ENCODE measurements at places on chromosomes 12 and 14.

- DNase-seq = no peak
Observed at GRCh38 chr14:68759017-68759560, 33.8 kb downstream of the ZFP36L1 start.

DNA sequence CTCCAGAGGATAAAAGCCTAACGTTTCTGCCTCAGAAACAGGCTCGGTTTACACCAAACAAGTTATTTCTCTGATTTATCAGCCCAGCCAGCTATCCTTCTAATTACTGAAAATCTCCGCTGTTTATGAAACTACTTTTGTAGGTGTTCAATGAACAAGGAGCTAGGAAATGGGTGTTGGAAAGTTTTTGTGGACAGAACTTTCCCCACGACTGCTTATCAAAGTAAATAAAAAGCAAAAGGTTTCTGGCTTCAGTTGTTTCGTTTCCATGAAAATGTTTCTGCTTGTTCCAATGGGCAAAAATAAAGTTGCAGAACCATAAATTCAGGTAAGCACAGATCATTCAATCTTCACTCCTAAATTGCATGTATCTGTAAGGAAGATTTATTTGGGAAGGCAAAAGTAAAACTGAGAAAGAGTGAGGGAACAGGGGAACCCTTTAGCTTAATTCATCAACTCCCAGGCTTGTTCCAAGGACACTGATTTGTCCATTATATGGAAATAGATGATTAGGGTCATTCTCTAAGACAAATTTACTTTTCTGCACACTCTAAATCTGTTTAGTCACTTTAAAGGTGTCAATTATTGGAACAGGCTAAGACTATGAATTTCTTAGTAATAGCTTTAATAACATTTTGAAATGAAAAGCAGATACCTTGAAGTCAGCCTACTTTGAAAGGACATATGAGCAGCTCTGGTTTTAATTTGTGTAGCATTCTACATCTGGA lies 175.9 kb upstream of the CDKN3 start:
- DNase-seq = no peak

GRCh38 chr12:131962069-131962468 lies 12.3 kb downstream of the EP400 start:
- no peak for DNase-seq

GRCh38 chr12:54376596-54376995 lies 7.9 kb downstream of the ZNF385A start:
- no peak for DNase-seq

GRCh38 chr12:56046027-56046780 lies 4.5 kb downstream of the RPS26 start:
- DNase-seq = no peak

DNA sequence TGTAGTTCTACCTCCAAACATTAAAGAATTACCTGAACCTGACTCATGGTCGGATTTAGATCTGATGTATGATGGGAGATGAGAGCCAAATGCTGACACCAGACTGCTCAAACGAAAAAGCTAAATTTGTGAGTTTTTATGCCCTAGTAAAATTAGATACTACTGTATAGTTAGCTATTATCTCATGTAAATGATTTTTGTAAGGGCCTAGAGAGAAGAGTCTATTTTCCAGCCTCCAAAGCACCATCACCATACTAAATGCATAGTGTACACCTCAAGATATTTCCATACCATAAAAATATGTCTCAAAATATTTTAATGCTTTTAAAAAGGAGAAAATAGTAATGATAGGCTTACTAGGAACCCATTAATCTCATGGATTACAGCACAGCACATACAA lies 18.3 kb downstream of the ANKS1B start:
- DNase-seq = no peak

DNA sequence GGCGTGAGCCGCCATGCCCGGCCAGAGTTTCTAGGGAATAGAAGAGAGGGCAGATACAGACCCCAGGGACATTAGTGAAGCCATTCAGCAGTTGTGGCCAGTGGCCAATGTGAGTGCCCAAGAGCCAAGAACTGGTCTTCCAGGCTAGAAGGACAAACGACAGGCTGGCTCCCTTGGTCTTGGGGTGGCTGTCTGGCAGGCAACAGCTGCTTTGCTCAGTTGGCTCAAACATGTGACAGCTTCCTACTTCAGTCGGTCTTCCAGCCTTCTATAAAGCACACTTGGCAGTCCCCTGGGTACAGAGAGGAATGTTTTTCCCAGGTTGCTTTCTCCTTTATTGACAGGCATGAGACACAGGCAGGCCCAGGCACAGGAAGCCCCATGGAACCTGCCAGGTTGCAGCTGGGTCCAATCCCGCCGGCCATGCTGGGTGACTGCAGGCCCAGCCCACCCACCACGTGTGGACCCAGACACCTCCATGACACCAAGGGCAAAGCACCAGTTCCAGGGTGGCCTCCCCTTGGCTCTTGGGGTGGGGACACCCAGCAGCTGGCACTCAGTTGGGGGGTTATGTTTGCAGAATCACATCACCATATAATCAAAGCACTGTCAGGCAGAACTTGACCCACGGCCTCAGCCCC lies 15.4 kb downstream of the CHGA start:
- DNase-seq = no peak

DNA sequence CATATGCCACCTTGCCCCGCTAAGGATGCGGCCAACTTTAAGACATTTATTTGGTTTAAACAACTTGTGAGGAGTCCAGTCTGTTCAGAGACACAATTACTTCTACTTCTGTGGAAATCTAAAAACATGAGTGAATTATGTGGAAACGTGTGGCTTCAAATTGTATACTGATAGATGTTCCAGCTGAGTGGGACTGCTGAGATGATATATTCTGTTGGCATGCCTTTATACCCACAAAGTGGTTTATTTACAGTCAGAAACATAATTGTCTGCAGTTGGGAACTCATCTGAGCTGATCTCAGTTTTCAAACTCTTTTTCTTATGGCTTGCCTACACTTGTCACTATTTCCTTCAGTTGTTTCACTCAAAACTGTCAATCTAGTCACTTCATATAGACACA lies 67.8 kb downstream of the FLRT2 start:
- DNase-seq = no peak

DNA sequence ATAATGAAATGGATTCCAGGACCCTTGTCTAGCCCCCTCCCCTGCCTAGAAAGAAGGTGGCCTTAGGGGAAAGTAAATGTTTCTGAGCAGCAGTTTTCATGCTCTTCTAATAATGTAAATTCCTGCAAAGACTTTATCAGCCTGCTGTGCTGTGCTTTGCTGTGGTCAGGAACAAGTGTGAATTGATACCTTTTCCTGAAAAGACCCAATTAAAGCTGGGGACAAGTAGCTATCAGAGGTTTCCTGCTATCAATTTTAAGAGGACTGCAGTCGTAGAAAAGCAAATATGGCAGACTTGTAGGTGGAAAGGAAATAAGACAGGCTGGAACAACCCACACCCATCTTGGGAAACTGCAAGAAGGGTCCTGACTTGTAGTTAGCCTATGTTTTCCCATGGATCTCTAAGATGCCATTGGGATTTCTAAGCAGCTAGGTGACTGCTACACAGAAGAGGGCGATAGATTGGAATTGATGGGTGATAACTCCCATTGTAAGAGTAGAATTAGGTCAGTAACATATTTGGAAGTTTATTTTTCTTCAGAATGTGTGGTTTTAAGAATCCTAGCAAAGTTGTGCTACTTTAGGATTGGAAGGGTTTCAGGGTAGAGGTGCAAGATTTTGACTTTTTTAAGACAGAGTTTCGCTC lies 3.1 kb downstream of the DYNLL1 start:
- no peak for DNase-seq

DNA sequence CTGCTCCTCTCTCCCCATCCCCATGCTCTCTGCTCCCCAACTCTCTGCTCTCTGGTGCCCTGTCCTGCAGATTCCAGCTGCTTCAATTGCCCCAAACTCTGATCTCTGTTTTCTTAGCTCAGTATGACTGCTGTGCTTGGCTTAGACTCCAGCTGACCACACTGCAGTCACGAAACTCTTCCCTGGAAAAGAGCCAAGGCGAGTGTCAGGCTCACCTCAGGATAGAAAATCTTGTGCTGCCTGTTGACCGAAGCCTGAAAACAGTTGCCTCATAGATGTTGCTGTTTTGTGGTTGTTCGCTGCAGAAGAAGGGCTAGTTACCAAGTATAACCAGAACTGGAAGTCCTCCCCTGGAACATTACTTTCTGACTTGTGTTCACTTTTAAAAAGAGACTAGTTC lies 6.7 kb upstream of the STON2 start:
- no peak for DNase-seq

DNA sequence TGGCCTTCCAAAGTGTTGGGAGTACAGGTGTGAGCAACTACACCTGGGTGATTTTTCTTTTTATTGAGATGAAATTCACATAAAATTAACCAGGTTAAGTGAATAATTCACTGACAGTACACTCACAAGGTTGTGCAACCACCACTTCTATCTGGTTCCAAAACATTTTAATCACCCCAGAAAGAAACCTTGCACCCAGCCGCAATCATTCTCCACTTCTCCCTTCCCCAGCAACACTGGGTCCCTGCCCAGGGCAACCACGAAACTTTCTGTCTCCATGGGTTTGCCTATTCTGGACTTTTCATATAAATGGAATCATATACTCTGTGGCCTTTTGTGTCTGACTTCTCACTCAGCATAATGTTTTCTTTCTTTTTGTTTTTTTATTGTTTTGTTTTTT lies 26.3 kb upstream of the MLXIP start:
- DNase-seq = no peak

DNA sequence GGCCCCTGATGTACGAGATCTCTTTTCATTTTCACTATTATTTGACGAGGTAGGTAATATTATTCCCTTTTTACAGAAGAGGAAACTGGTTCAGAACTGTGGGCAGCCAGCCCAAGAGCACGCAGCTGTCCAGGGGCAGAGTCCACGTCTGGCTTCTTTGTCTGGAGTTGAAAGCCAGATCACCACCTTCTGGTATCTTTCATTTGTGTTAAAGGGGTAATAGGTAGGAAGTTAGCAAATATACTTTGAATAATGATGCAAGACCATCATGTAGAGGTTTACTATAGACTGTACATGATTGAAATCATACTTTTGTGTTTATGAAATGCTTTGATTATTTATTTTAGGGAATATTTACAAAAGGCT lies 144.1 kb upstream of the AMIGO2 start:
- no peak for DNase-seq

GRCh38 chr12:54038871-54039414 lies 6.1 kb downstream of the HOXC5 start:
- DNase-seq = no peak

DNA sequence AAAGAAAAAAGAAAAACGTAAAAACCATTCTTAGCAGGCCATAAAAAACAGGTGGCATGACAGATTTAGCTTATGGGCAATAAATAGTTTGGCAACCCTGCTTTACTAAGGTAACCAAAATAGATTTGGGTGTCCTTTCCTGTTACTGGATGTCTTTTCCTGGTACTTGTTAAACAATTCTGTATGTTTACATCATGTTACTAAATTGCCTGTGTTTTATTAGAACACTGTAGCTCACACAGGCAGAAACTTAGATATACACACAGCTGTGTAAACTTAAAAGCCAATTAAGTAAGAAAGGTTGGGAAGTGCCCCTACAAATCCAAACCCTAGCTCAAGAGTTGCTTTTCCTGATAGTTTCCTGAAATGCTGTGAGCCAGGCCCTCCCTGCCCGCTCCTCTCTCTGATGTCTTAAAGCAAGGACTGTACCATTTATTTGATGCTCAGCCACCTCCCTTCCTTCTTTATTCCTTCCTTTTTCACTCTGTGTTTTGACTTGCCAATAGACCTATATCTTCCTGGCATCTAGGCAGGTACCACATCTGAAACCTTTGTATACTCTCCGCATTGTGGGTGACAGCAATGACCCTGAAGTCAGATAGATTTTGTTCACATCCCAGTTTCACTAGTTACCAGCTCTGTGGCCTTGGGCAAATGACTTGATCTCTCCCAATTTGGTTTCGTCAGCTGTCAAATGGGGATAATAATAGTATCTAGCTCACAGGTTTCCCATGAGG lies 3.7 kb upstream of the CAMKK2 start:
- no peak for DNase-seq

DNA sequence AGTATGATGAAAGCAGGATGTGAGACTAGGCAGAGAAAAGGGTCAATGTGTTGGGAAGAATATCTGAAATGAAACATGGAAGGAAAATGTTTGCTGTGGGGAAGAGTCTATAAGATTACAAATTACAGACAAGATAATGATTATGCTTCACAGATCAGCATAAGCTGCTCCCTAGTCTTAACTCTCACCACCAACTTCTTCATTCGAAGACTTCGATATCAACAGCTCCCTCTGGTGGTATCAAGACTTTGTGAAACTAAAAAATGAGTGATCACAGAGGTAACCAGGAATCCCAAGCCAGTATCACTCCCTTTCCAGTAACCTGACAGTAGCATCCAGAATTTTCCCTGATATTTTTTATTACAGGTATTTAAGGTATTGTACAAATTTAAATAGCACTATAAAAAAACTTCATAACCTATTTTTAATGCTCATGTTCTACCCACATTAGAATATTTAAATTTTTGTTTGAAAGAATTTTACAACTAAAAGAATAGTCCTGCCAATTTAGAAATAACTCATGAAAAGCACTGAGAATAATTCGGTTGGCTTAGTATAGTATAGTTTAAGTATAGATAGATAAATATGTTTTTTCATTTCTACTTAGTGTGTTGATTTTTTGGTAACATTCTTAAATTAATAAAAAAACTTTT lies 84.4 kb downstream of the C2CD5 start:
- no peak for DNase-seq

DNA sequence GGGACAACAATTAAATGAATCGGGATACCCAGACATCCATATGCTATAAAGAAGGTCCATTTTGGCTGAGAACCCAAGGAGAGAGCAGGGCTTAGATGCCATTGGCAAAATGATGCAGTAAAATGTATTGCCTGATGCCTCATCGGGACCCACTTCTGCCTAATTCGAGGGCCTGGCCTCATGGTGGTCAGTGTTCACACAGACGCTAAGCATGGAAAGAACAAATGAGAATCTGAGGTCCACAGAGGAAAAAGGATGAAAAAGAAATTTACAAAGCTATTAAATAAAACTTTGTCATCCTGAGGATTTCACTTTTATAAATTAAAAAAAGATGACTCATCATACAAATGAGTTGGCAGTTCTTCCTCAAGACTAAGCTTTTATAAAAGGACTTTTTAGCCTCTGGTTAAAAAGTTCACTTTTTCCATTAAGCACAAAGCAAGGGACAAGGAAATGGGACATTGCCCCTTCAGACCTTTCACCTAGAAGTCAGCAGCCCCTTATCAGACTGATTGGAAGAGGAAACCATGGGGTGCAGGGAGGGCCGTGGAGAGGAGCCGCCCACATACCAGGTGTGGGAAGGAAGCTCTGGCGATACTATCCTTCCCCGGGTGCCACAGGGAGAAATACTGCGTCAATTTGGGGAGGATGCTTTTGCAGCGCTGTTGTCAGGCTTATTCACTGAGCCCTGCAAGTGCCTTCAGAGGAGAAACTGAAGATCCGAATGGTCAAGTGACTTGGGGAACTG lies 176.0 kb downstream of the EGLN3 start:
- DNase-seq = no peak

GRCh38 chr12:57370696-57371095 lies 60.1 kb downstream of the R3HDM2 start:
- no peak for DNase-seq

- DNase-seq = no peak
Observed at GRCh38 chr12:124928912-124929530, 14.6 kb upstream of the UBC start.

GRCh38 chr12:122421187-122421820 lies 1.2 kb downstream of the CLIP1 start:
- no peak for DNase-seq

GRCh38 chr14:35758523-35759129 lies 50.5 kb downstream of the RALGAPA1 start:
- DNase-seq = no peak

Measured in activated T-cell treated with anti-CD3 and anti-CD28 coated beads for 48 hours (primary cell).